ENCODE measurements at places on chromosomes 1 and 21.

- peak; percentile 21 for DNase-seq
These were observed 55.3 kb downstream of the GORAB start for GRCh38 chr1:170587253-170587593.

- DNase-seq: no peak
These were observed 508.0 kb downstream of the OMA1 start for GRCh38 chr1:58038574-58038973.

- peak; percentile 5 for DNase-seq
These were observed 46.9 kb downstream of the IL23R start for GRCh38 chr1:67213164-67213563.

- DNase-seq: no peak
These were observed 2.9 kb upstream of the RHEX start for GRCh38 chr1:206049919-206050600.

DNA sequence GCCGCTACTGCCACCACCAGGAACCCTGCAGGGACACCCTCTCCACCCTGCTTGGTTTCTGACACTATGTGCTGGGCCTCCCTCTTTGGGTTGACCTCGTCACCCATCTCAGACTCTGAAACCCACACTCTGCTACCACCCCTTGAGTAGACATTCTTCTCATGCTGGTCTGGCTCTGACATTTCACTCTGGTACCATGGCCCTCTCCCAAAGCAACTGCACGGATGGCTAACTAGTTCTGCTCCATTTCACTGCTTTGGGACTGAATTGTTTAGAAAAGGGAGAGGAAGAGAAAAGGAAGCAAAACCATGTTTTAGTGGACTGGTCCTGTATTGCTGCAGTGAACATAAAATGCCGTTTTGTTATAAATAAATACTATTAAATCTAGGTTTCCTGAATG lies 137.8 kb downstream of the KCNK2 start:
- DNase-seq: no peak

GRCh38 chr1:174871886-174872285 lies 127.9 kb upstream of the CACYBP start:
- DNase-seq: no peak

- DNase-seq: no peak
These were observed 60.1 kb downstream of the SDCCAG8 start for GRCh38 chr1:243315893-243316292.

DNA sequence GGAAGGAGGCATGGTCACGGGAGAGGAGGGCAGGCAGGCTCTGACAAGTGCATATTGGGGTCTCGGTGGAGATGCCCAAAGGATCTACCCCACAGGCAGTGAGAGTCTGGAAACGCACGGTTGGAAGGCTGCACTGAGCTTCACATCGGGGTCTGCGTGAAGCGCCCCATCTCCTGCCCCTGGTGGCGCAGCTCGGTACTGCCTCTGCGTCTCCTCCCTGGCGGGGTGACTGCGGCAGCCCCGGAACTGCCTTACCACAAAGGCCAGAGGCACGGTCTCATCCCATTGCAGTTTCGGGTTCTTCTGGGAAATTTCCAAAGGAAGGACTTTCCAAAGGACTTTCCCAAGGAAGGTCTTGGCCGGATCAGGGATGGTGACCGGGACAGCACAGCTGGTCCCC lies 69.2 kb upstream of the AJAP1 start:
- DNase-seq: no peak

GRCh38 chr1:160291248-160292220 lies 6.6 kb upstream of the PEX19 start:
- DNase-seq: peak; percentile 51

GRCh38 chr1:232062967-232063366 lies 436.4 kb downstream of the DISC1 start:
- DNase-seq: no peak

DNA sequence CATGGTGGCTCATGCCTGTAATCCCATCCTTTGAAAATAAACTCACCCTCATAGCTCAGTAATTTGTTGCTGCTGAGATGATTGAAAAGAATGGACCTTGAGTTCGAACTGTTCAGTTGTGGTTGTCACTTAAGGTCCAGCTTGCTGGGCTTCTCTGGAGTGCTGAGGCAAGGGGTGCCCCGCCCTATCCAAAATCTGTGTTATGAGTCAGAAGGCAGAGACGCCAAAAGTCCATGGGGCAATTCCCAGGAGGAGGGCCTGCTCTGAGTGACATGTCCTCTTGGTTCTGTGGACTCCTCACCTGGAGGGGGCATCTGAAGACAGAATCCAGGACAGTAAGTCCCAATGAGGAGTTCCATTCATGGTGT lies 64.8 kb downstream of the MYOM3 start:
- DNase-seq: peak; percentile 37

GRCh38 chr1:3772715-3773571 lies at the start of gene SMIM1:
SMIM1 (plus strand) TSS chr1:3772749; CDS start chr1:3775374, 2,625 bp downstream.
- DNase-seq: no peak

DNA sequence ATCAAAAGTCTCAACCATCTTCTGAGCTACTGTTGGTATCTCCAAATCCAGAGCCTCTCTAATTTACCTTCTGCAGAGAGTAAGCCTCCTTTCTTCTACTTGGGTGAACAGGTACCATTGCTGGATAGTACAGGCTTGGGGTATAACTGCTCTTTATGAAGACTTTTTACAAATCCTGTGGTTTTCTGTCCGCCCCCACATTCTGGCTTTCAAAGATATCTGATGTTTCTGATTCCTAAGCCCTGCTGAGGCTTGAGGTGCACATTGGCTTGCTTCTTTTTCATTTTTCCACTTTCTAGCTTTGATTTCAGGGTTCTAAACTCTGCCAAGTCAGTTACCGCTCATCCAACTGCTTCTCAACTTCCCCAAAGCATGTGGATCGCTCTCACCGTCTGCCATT lies 37.1 kb downstream of the TENT5C start:
- DNase-seq: no peak

DNA sequence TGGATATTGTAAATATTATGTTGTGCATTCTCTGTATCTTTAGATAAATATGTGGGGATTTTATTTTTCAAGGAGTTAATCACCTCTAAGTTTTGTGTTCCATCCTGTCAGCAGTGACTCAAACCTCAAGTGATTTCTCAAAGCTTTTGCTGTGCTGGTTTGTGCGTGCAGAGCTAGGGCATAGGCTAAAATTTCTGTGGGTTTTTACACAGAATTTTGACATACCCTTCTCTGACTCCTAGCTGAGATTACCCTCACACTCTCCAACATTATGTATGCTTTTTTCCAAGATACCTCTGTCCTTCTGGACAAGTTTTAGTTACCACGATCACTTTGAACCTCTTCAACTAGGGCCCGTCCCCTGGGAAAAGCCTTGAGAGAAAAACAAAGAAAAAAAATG lies 384.9 kb downstream of the NCAM2 start:
- DNase-seq: peak; percentile 33

- no peak for DNase-seq
These were observed 69.6 kb downstream of the PIK3R3 start for GRCh38 chr1:46062651-46063319.

GRCh38 chr1:163427279-163427678 lies 105.5 kb downstream of the NUF2 start:
- DNase-seq: no peak

GRCh38 chr1:177472567-177472966 lies 301.8 kb downstream of the BRINP2 start:
- DNase-seq: no peak

Data from fibroblast of skin of right quadriceps (primary cell).